RPMI7951 (cell line): ENCODE measurements at places on chromosomes 1 and 21.

DNA sequence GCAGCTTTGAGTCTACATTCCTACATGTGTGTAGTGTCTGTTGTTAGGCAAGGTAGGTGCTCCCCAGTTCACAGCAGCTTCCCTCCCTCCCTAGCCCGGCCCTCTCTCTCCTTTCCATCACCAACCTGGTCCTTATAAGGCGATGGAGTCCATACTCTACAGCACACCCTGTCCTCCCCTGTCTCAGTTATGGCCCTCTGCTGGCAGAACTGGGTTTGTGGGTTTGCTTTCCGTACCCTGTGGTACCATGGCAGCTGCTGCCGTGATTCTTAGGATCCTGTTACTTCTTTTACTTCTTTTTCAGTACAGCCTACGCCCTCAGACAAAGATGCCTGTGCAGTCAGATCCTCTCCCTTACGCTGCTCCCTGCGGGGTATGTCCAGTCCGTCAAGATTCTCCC lies 31.7 kb downstream of the AK5 start:
- DNase-seq: peak; percentile 67

- no peak for DNase-seq
Measured at GRCh38 chr1:229035054-229035747, 235.7 kb upstream of the RAB4A start.

DNA sequence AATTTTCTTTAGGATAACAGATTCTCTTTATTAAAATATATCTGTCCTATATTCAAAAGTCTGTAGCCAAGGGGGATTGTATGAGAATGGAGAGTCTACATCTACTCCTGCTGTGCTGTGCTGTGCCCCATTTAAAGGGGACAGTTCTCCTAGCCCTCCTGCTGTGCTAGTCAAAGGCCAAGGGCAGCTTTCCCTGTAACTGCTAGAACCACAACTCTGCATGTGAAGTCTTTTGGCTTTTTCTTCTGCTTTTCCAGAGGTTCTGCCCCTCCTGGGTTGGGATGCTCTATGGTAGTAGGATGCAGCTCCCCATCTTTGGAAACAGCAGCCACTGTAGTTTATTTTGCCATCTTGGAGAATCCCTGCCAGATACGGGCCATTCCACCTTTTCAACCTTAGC lies 197.5 kb upstream of the JUN start:
- DNase-seq: no peak

DNA sequence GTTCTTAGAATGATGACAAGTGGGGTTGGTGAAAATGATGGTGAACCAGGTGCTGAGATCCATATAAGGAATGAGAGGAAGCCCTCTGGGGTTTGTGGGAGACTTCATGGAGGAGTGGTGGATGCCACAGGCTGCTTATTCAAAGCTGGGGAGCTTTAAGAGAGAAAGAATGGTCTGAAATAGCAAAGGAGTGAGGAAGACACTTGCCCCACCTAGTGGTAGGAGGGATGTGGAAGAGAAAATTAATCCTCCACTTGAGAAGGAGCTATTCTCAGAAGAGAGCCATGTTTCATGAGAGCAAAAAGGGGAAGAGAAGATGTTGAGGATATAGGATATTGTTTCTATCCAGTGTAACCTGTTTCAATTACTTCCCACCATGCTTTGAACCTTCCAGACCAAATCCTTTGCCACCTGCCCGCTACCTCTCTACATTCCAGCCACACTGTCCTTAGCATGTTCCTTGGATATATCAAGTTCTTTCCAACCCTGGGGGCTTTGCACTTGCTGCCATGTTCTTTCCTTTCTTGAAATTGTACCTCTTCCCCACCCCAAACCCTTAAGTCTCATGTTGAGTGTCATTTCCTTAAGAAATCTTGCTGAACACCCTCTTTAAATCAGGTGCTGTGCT lies 19.6 kb upstream of the ZNF648 start:
- peak; percentile 31 for DNase-seq

DNA sequence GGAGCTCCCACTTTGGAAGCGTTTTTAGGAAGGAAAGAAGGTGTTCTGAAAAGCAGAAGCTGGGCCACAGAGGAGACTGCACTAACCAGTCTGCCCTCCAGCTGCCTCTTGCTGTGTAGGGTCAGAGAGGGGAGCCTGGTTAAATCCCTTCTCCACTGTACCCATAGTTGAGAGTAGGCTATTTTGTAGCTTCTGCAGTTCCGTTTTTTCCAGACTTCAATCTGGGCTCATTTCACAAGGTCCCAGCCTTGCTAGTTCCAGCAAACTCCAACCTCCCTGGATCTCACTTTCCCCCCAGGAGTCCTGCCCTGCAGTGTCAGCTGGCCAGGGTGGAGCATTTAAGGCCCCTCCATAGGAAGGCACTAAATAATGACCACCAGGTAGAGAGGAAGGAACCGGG lies 11.0 kb downstream of the TNN start:
- DNase-seq: no peak

DNA sequence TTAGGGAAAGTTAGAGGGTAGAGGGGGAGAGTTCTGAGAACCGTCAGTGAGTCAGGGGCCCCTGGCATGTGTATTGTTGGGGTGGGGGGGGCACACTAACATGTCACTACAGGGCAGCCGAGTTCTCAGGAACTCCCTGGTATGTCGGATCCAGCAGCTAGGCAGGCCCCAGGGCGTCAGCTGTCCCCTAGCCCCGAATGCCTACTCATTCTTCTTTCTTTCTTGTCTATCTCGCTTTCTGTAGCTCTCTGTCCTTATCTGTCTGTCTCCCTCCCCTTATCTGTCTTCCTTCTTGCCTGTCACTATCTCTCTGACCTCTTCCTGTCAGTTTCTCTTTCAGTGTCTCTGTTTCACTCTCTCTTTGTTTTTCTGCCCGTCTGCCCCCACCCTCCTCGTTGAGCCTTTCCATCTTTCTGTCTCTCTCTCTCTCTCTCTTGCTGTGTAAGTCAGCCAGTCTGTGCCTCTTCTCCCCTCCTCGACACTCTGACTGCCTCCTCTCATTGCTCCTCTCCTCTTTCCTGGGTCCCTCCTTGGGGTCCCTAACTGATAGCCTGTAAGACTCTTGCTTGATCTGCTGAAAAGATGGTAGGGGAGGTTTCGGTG lies 2.4 kb downstream of the NTRK1 start:
- no peak for DNase-seq

- no peak for DNase-seq
Measured at GRCh38 chr1:195082183-195082582, 1526.1 kb downstream of the KCNT2 start.

DNA sequence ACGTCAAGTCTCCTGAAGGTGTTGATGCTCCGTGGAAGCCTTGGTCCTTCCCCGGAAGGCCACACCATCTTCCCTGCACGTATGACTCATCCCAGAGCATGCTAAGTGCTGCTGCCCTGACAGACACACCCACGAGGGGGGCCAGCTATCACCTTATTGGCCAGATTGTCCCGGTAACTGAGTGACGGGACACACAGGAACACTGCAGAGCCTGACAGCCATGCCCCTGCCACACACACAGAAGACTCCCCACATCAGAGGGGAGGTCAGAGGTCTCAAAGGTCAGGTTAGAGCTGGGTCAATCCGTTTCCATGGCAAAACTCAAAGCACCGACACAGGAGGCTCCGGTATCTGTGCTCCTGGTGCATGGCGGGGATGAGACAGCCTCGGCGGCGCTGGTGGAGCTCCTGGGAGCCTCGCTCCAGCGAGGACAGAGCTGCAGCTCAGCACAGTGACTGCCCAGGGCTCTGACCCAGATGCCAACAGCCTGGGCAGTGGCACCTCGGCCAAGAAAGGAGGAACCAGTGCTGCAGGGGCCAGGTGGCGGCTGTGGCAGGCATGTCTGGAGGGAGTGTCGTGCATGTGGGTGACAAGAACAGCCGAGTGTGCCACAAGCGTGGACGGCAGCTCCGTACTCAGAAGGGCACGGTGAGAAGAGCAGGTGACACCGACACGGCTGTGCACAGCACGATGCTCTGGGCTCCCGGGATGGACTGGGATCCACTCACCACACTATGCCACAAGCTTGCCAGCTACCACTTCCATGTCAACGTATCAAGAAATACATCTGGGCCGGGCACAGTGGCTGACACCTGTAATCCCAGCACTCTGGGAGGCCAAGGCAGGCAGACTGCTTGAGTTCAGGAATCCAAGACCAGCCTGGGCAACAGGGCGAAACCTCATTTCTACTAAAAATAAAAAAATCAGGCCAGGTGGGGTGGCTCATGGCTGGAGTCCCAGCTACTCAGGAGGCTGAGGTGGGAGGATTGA lies 14.8 kb upstream of the TMEM240 start:
- peak; percentile 78 for DNase-seq

GRCh38 chr1:230986976-230987375 lies 8.1 kb downstream of the ARV1 start:
- DNase-seq: peak; percentile 85

DNA sequence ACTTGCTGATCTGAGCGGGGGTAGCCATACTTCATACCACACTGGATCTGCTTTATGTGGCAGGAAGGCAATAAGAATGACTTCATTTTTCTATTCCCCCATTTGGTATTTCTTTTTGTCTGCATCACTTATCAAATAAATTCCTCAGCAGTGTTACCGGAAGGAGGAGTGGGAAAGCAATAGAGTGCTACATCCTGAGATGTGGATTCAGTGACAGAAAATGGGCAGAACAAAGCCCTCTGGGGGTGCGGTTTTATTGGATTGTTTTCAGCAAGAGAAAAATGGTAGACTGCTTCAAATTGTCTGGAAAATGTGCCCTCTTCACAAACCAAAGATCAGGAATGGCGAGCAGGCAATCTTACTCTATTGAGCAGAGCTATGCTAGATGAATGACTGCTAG lies 751.9 kb upstream of the NEGR1 start:
- no peak for DNase-seq

- DNase-seq: no peak
Measured at GRCh38 chr1:53078333-53079101, 16.5 kb downstream of the PODN start.

GRCh38 chr1:12435639-12436344 lies 182.2 kb downstream of the DHRS3 start:
- DNase-seq: peak; percentile 64

GRCh38 chr1:180909462-180909976 lies 3.2 kb upstream of the KIAA1614 start:
- DNase-seq: no peak

GRCh38 chr21:46188226-46189212 lies 4.3 kb upstream of the SPATC1L start:
- peak; percentile 84 for DNase-seq

GRCh38 chr1:61109158-61109557 lies 26.8 kb downstream of the NFIA start:
- DNase-seq: no peak

- no peak for DNase-seq
Measured at GRCh38 chr1:192846950-192847349, 38.1 kb downstream of the RGS2 start.

DNA sequence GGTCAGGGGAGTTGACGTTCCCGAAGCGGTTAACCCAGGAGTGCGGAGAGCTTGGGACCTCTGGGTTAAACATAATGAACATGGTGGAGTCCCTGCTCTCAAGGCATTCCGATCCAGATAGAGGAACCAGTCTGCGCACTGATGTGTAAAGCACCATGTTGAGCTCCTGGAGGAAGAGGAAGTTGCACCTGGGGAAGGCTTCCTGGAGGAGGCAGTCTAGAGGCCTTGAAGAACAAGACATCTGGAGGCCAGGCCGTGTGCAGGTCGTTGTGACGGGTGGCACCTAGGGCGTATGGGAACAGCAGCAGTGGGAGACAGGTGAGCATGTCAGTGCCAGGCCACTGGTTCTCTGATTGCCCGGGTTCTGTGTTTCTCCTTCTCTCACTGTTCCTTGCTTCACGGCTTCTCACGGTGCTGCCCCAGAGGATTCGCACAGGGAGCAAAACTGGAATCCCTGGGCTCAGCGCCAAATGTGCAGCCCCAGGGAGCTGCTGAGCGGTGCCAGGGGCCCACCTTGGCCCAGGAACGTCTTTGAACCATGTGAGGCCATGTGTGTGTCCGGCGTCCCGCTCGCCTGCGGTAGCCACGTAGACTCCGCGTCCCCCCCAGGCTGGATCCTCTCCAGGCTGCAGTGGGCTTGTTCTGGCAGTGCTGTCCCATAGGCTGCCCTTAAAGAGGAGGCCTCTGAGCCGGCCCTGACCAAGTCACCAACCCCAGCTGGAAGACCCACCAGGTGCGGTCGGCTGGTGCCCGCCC lies 122.9 kb upstream of the GALNT2 start:
- no peak for DNase-seq

GRCh38 chr1:64920941-64921589 lies 45.3 kb downstream of the JAK1 start:
- peak; percentile 12 for DNase-seq

DNA sequence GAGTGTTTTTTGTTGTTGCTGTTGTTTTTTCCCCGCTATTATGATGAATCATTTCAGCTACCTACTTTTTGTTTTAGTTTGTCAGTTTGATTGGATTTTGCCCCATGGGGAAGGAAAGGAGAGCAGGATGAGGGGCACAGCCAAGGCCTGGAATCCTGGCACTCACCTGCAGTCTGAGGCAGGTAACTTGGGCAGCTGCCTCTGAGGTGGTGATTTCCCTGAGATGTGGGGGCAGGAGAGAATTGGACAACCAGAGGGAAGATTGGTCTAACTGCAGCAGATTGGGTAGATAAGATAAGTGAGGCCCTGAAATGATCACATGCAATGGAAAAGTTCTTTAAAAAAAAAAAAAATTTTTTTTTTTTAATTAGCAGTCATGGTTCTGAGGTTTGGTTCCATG lies 1.5 kb upstream of the LAX1 start:
- DNase-seq: no peak

DNA sequence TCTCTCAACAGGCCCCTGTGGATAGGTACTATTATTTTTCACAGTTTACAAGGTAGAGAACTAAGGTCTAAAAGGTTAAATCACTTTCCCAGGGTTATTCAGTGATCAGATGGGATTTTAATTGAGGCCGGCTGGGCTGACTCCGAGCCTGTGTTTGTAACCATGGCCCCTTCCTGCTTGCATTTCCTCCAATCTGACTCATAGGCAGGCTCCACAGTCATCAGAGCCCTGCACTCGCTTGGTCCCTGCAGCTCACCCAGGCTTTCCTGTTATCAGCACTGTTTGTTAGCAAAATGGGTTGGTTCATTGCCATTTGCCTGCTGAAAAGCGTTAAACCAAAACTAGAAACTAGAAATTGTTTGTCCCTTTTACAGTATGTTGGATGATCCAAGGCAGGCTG lies 41.4 kb upstream of the LMX1A start:
- DNase-seq: peak; percentile 61

DNA sequence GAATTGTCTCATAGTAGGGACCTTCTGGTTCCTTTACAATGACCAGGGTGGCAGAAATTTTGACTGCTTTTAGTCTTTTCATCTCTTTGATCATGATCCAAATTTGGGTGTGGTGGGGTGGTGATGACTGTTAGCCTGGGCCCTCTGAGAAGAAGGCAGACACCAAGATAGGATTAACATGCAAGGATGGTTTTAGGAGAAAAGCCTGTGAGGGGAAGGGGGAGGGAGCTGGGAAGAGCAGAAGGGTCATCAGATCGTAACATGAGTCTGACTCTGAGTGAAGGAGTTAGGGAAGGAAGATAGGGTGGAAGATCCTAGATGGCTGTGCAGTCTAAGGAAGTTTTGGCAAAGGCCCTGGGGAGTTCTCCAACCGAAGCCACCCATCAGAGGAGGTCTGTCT lies 28.5 kb upstream of the CAMSAP2 start:
- DNase-seq: no peak

- peak; percentile 20 for DNase-seq
Measured at GRCh38 chr1:68571454-68572235, 74.8 kb upstream of the DEPDC1 start.
